ENCODE measurements at places on chromosomes 4 and X.

DNA sequence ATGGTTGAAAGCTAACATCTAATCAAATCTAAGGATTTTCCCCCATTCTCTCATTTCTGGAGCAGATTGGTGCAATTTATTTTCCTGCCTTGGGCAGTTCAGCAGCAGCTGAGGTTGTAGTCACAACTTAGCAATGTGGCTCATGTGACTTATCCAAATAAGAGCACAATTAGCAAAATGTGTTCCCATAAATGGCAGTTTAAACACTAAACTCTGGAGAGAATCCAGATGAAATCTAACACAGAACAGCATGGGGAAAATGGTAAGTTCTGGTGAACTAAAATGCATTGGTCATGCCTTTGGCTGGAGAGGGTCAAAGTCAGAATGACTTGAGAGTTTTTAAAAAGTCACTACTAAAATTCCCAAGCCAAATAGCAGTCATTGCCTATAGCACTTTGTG, 422.6 kb upstream of the DIPK2B start:
- DNase-seq = no peak

- DNase-seq = no peak
These were observed 327.1 kb downstream of the PAPSS1 start for GRCh38 chr4:107392951-107393350.

GRCh38 chrX:151225843-151226242, 49.5 kb downstream of the GPR50 start:
- no peak for DNase-seq

DNA sequence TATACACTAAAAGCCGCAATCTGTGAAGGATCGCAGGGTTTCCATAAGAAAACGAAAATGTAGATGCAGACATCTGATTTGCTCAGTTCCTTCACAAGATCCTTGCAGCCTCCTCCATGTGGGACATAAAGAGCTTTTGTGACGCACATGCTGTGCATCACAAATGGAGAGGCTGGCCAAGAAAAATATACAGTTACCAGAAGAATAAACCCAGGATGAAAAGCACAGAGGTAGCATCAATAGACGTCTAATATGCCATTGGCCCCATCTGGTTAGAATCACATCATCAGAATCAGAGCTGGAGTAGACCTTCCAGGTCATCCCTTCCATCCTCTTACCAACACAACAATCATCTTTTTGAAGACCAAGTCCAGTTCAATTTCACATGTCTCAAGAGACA, 517.4 kb downstream of the RAB28 start:
- DNase-seq = no peak

Measured in CD4-positive, alpha-beta T cell treated with Interleukin-15 for 4 hours (primary cell).